ENCODE measurements at places on chromosomes 16 and 17. TPM values are rescaled to one million over a fixed set of nuclear protein-coding genes. Genes with fewer than 3 reads are reported as not detected.

Gene MAPT
- 1.7 TPM for total RNA-seq

Gene TRPV3
- 0.44 TPM for total RNA-seq

Gene ACSF2
- 10.0 TPM for total RNA-seq

Gene MT1H
- total RNA-seq: not detected

Gene SMPD3
- 0.12 TPM for total RNA-seq

Gene THOC6
- 38.0 TPM for total RNA-seq

Gene TMEM204
- total RNA-seq: not detected

Gene KRTAP2-3
- total RNA-seq: 0.12 TPM

Gene GDPD3
- 2.1 TPM for total RNA-seq

Gene TBC1D3E
- total RNA-seq: not detected
